ENCODE measurements at places on chromosomes 7 and 10. TPM values are rescaled to one million over a fixed set of nuclear protein-coding genes. Genes with fewer than 3 reads are reported as not detected.

HOXA9 gene
- 0.09 TPM for polyA plus RNA-seq

CLDN4 gene
- 75.2 TPM for polyA plus RNA-seq

SH2D4B gene
- polyA plus RNA-seq, result not detected

HTRA1 gene
- polyA plus RNA-seq, result 19.2 TPM
